Stimulated activated CD4-positive, alpha-beta T cell treated with anti-CD3 and anti-CD28 coated beads, Interleukin-4, amount 100 ng/mL, for 4 hours (primary cell): ENCODE measurements at places on chromosomes 2 and 18.

- peak; percentile 43 for DNase-seq
These were observed 75.3 kb downstream of the MBD2 start for GRCh38 chr18:54149078-54149697.

- no peak for DNase-seq
These were observed 82.0 kb downstream of the SGPP2 start for GRCh38 chr2:222506230-222506935.

- no peak for DNase-seq
These were observed 14.8 kb downstream of the COL5A2 start for GRCh38 chr2:189164746-189165145.

DNA sequence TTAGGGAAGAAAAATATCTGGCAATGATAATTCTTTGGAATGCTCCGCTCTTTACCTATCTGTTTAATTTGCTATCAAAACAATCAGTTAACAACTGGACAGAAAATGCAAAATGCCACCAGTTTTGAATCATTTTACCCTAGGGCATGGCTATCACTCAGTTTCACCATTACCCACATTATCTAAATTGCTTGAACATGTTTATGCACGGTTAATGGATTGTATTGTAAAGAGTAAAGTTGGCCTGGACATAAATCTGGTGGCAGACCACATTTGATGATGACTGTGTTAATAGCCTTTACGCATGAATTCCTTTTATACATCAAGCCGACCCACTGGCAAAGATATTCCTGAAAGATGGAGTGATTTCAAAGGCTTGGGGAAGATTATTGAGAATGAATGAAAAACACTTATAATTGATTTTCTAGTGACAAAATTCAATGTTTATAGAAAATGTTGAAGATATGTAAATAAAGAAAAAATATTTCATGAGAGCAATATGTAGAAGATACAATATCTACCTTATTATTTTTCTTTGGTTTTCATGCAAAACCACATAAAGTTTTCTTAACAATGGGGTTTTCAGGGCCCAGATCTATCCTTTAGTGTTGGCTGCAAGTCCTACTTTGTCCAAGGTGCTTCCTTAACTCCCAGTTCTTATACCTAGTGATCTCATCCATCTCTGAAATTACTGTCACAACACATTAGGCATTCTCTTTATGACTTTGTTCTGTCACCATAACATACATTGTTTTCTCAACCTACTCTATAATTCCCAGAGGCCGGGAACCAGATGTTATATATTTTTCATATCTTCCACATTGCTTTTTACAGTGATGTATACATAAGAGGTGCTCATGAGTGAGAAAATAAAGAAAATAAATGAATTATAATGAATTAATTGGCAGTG is 265.1 kb downstream of the RIT2 start:
- no peak for DNase-seq

- no peak for DNase-seq
These were observed 48.5 kb upstream of the IKZF2 start for GRCh38 chr2:213199871-213200270.

DNA sequence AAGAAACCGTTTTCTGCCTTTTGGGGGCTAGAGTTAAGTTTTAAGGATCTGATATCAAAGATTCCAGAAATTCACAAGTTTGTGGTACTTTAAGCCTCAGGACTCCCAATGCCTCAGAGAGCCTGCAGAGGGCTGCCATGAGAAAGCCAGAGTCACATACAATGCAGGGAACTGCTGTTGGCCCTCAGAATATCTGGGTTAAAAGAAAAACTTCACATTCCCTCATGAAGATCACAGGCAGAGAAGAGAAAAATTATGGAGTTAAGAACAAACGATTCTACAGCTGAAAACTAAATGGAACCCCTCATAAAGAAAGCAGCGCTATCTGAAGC is 39.5 kb downstream of the HDAC4 start:
- no peak for DNase-seq

DNA sequence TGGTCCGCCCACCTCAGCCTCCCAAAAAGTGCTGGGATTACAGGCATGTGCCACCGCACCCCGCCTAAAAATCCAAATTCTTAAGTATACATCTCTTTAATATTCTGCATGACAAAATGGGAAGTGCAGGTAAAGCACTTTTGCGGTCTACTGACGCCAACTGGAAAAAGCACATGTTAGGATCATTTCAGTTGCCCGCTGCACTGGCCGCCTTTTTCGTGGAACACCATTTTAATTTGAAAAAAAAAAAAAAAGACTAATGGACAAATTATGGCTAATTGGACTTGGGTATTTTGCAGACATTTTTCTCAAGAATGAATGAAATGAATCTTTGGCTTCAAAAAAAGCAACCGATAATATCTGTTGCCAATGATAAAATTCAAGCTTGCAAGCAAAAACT is 129.3 kb upstream of the GPC1 start:
- DNase-seq, result no peak

- DNase-seq, result no peak
These were observed 758.4 kb upstream of the GCFC2 start for GRCh38 chr2:76469066-76469465.

DNA sequence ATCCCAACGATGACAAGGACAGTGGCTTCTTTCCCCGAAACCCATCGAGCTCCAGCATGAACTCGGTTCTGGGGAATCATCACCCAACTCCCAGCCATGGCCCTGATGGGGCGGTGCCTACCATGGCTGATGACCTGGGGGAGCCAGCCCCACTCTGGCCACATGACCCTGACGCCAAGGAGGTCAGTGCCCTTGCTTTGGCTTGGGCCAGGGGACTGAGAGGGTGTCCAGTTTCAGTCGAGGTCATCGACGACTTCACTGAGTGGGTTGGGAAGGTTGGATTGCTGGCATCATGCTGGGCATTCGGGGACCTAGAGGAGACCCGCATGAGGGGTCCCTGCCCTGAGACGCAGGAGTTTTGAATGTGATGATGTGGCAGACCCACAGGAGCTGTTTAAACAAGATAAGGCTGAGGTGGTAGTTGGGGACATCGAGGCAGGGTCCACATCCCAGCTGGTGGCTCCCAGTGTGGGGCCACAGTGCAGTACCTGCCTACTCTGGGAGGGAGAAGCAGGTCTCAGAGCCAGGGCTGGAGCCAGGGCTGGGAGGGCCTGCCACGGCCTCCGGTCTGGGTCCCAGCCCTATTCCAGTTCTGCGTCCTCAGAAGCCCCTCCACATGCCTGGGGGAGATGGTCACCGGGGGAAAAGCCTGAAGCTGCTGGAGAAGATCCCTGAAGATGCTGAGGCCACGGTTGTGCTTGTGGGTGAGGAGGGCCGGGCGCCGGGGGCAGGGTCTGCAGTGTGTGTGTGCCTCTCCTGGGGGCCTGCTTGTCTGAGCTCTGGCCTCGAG is 6.0 kb downstream of the SLC4A3 start:
- DNase-seq, result no peak

DNA sequence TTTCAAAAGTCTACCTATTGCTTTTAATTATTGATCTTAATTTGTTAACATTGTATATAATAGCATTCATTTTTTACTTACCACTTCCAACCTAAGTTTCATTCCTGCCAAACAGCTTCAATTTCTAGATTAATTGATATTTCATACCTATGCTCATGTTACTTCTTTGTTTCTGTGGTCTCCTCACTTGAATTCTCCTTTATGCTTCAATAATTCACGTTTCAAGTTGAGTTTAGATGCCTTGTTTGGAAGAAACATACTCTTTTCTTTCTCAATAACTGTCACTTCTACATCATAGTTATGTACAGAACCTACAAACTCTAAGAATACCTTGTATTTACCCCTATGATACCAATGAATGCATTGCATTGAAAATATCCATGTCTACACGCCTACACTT is 862.2 kb upstream of the LRATD1 start:
- no peak for DNase-seq

GRCh38 chr2:212794471-212794870 is 255.9 kb upstream of the ERBB4 start:
- no peak for DNase-seq

DNA sequence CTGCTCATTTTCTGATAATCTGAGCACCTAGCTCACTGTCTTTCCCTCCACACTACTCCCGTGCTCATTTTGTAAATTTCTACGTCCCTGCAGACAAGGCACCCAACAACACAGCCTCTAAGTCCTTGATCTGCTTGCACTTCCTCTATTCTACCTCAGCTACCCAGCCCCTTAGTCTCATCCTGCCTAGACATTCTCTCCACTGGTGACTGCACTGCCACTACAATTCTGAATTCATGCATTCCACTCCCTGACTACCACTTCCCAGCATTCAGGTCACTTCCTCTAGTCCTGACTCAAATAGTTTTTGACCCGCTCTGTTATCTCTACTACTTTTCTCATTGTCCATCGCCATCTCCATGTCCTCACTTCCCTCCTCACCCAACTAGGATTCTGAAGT is 155.7 kb downstream of the DYM start:
- no peak for DNase-seq

GRCh38 chr2:233399306-233400225 is 45.3 kb downstream of the DGKD start:
- DNase-seq, result peak; percentile 59

- DNase-seq, result no peak
These were observed 55.9 kb downstream of the ZRANB3 start for GRCh38 chr2:135475128-135475527.

GRCh38 chr2:43269706-43270105 is 43.3 kb upstream of the ZFP36L2 start:
- DNase-seq, result no peak

GRCh38 chr2:120436885-120437603 is 91.1 kb downstream of the INHBB start:
- no peak for DNase-seq

DNA sequence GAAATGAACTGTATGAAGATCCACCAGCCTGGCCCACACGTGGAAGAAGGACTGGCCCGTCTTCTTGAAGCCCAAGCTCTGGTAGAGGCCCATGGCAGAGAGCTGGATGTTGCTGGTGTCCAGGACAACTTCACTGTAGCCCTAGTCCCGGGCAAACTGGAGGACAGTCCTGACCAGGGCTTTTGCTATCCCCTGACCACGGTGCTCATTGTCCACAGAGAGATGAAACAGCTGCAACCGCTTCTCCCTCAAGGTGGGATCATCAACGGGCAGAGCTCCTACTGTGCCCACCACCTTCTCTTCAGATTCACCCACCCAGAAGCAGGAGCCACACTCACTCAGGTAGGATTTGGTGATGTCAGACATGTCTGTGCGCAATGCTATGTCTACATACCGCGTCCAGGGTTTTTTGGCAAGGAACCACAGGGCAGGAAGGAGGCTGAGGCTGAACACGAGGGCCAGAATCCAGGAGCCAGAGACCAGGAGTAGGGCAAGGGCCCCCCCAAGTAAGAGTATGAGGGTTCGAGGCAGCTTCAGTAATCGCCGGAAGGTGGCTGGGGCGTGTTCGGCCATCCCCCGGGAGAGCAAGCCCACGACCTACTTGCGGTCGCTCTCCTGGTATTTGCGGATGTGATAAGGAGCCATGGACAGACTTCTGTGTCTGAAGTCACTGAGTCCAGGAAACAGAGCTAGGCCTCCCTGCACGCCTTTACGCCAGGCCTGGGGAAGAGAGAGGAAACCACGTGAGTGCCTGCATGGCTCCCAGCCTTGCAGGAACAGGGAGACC is 36.3 kb downstream of the TPRKB start:
- no peak for DNase-seq

GRCh38 chr2:28406276-28407096 is 13.8 kb downstream of the FOSL2 start:
- no peak for DNase-seq

GRCh38 chr2:10920764-10921388 is 9.1 kb downstream of the KCNF1 start:
- no peak for DNase-seq

GRCh38 chr2:6924924-6925409 is 7.8 kb downstream of the RNF144A start:
- no peak for DNase-seq
